ENCODE measurements at places on chromosomes 11 and 22. TPM values are rescaled to one million over a fixed set of nuclear protein-coding genes. Genes with fewer than 3 reads are reported as not detected.

The CARNS1 gene
- 0.76 TPM for total RNA-seq

The OLFML1 gene
- not detected for total RNA-seq

The MRGPRF gene
- 10.8 TPM for total RNA-seq

DNA sequence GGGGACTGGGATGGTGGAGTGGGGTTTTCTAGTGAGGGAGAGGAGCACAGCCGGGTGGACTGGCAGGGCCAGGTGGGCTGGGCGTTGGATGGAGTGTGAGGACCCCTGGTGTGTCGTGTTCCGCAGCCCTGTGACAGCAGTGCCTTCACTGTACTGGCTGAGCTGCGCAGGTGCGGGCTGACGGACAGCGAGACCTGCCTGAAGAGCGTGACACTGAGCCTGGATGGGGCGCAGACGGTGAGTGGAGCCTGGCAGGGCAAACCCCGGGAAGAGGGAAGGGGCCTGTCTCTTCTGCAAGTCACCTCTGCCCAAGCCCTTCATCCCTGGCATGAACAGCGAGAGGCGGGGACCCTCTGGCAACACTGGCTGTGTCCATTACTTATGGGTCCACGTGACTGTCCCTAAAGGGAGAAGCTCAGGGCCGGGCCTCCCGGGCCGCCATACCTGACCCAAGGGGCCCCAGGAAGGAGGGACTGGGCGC is 10.0 kb downstream of the MUC5AC start:
- H3K4me1 ChIP-seq = no peaks in the 10 kb centered on the region
- no peak overlapping the region for H3K27ac ChIP-seq
- no peak overlapping the region for H3K4me3 ChIP-seq
- no peaks in the 10 kb centered on the region for H3K27me3 ChIP-seq

GRCh38 chr22:43293259-43293654 is 49.9 kb downstream of the SCUBE1 start:
- no peak overlapping the region for H3K4me3 ChIP-seq
- no peaks in the 10 kb centered on the region for H3K4me1 ChIP-seq
- no peaks in the 10 kb centered on the region for H3K27me3 ChIP-seq
- H3K36me3 ChIP-seq = no peaks in the 10 kb centered on the region
- DNase-seq = no peak

DNA sequence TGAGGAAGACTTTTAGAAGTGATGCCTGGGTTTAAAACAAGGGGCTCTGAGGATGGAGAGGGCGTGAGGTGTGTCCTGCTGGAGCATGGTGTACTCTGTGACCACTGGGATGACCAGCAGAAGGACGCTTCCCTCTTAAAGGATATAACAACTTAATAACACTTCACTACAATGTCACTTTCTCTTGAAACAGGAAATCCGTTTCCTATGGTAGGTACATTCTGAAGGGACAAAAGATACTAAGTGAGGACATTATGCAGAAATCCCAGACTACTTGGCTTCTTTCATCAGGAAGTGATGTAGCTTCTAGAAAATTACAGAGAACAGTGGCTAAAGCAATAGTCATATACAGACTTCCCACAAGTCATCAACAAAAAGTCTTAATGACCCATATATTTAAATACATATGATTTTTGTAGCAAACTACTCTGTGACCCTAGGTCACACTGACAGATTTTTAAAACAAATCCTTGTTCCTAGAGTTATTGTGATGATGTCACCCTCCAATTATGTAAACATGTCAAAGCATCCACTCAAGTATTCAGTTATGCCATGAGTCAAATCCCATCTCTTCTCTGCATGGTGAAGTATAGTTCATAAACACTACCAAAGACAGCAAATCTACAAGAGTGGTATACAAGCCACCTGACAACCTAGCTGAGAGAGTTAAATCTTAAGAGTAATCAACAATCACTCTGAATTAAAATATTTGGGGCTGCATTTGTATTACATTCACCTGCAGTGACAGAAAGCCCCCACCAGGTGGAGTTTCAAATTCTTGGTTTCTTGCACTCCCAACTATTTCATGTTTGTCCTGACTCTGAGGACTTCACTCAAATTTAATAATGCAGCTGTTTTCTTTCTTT is 32.8 kb downstream of the PITPNB start:
- H3K4me3 ChIP-seq = no peak overlapping the region
- H3K36me3 ChIP-seq = peaks cover 6% of the 10 kb centered on the region
- H3K27ac ChIP-seq = peak overlapping the region; percentile 23
- H3K4me1 ChIP-seq = peaks cover 33% of the 10 kb centered on the region
- H3K27me3 ChIP-seq = no peaks in the 10 kb centered on the region

- no peak overlapping the region for H3K4me3 ChIP-seq
- no peak for DNase-seq
- H3K27me3 ChIP-seq = no peaks in the 10 kb centered on the region
These were observed 66.5 kb upstream of the AMPD3 start for GRCh38 chr11:10388574-10388973.

GRCh38 chr22:29798318-29798717 is 31.1 kb downstream of the UQCR10 start:
- no peaks in the 10 kb centered on the region for H3K36me3 ChIP-seq
- no peak for DNase-seq
- H3K4me1 ChIP-seq = no peaks in the 10 kb centered on the region
- H3K27me3 ChIP-seq = no peaks in the 10 kb centered on the region
- no peak overlapping the region for H3K4me3 ChIP-seq
- no peak overlapping the region for H3K27ac ChIP-seq

DNA sequence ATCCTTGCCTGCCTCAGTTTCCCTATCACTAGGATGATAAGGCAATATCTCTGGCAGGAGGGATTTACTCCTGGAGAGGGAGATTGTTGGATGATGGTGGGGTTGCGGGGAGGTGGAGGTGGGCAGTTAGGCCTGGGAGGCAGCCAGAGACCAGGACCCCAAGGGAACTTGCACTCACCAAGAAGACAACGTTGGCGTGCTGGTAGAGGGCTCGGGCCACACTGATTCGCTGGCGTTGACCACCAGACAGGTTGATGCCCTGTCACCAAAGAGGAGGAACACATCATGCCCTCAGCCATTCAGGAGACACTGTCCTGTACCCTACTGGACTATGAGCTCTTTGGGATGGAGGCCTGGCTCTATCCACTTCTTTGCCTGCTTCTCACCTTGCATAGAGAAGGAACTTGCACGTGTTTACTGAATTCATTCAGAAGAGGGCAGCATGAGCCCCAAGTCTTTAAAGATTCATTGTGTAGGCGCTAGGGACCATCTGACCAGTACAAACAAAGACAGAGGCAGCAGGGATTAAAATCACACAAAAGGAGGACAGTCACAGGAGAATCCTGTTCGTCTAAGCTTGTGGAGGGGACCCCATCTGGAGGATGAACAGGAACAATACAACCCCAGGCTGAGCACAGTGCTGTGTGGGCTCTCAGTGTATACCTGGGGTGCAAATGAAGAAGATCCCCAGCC is 24.2 kb upstream of the KCNJ11 start:
- no peaks in the 10 kb centered on the region for H3K4me1 ChIP-seq
- no peaks in the 10 kb centered on the region for H3K36me3 ChIP-seq
- H3K27ac ChIP-seq = no peak overlapping the region
- no peak overlapping the region for H3K4me3 ChIP-seq
- H3K27me3 ChIP-seq = no peaks in the 10 kb centered on the region

All from GM23338 (cell line).